ENCODE measurements at places on chromosomes 6 and 20. TPM values are rescaled to one million over a fixed set of nuclear protein-coding genes. Genes with fewer than 3 reads are reported as not detected.

The NKX2-2 gene
- polyA plus RNA-seq = not detected

The FILIP1 gene
- polyA plus RNA-seq = 2.9 TPM

The C6orf118 gene
- 6.8 TPM for polyA plus RNA-seq

The ESR1 gene
- polyA plus RNA-seq = 2.2 TPM

The C6orf89 gene
- polyA plus RNA-seq = 49.7 TPM

The GABRR1 gene
- 1.3 TPM for polyA plus RNA-seq

The COL19A1 gene
- polyA plus RNA-seq = 2.4 TPM

The C20orf144 gene
- 0.26 TPM for polyA plus RNA-seq

The YTHDF1 gene
- 44.4 TPM for polyA plus RNA-seq

The SLPI gene
- 0.69 TPM for polyA plus RNA-seq

The MAK gene
- 1.4 TPM for polyA plus RNA-seq

The BEND6 gene
- 4.9 TPM for polyA plus RNA-seq

The CAPN11 gene
- polyA plus RNA-seq = 0.13 TPM

The ASIP gene
- 0.76 TPM for polyA plus RNA-seq

The PGM3 gene
- polyA plus RNA-seq = 52.7 TPM

The ERVFRD-1 gene
- 0.07 TPM for polyA plus RNA-seq

The SAPCD1 gene
- polyA plus RNA-seq = 10.7 TPM

The PPIL6 gene
- polyA plus RNA-seq = 18.1 TPM

Measured in renal pelvis (tissue), 12 donors.